AML-193 (cell line): ENCODE measurements at places on chromosomes 2 and 18.
A peak's percentile ranks its signal among the peaks of the same experiment; 100 is the strongest.

DNA sequence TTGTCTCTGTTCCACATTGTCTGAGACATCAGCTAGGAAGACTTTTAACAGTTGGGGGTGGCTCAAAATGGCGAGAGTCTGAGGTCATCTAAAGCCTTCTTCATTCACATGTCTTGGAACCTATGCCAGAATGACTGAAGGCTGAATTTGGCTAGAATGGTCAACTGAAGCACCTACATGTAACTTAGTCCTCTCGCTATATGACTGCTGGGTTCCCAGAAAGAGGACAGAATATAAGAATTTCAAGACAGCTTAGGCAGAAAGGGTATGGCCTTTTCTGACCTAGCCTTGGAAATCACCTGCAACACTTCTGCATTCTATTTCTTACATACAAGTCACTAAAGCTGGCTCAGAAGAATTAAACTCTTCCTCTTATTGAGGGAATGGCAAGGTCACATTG, 75.6 kb upstream of the OTX1 start:
- DNase-seq = no peak

GRCh38 chr18:11851806-11852337, 659 bp downstream of the CHMP1B start:
- peak; percentile 19 for DNase-seq

DNA sequence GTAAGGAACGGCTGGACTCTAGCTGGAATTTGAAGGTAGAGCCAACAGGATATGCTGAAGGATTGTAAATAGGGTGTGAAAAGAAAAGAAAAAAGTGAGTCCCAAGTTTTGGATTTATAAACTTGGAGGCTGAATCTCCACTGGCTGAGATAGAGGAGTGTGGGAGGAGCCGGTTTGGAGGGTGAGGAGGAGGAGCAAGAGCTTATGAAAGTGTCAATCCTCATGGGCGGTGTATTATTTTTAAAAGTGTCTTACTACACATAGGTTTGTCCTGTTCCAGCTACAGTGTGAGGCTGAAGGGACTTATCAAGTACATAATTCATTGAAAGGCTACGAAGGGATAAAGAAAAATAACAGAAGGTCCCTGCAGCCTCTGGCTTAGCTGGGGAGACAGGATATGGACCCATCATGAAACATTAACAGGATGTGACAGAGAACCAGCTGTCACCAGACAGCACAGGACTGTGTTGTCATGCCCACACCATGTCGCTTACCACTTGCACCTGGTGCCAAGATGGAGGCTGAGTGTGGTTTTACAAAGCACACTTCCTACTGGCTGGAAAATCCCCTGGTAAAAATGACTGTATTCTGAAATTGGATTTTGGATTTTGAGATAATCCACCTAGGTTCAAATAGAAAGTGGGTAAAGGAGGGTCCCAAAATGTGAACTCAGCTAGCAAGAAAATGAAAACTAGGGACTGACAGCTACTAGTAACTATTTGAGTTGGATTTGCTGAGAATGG, 2.5 kb upstream of the MREG start:
- no peak for DNase-seq

DNA sequence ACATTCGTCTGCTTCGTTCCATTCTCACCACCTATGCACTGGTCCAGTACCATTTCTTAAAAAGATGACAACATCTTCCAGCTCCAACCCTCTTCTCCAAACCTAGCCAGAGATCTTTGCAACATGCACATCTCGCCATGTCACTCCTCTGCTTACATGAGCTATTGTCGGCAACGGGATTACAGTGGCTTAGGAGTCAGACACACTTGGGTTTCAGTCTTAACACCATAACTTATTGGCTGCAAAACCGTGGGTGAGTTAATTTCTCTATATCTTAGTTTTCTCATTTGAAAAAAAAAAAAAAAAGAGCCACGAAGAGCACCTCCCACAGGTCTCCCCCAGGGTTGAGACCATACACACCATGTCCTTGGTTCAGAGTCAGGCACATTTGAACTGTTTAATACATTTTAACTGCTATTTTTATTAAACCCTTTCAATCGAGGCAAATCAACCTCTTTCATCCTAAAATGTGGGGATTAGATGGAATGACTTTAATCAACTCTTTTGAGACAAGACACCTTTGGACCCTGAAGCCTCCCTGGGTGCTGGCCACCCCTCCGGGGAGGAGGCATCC, 889 bp downstream of the ANKRD29 start:
- no peak for DNase-seq

GRCh38 chr2:180938451-180938850, 42.0 kb upstream of the UBE2E3 start:
- DNase-seq = no peak

DNA sequence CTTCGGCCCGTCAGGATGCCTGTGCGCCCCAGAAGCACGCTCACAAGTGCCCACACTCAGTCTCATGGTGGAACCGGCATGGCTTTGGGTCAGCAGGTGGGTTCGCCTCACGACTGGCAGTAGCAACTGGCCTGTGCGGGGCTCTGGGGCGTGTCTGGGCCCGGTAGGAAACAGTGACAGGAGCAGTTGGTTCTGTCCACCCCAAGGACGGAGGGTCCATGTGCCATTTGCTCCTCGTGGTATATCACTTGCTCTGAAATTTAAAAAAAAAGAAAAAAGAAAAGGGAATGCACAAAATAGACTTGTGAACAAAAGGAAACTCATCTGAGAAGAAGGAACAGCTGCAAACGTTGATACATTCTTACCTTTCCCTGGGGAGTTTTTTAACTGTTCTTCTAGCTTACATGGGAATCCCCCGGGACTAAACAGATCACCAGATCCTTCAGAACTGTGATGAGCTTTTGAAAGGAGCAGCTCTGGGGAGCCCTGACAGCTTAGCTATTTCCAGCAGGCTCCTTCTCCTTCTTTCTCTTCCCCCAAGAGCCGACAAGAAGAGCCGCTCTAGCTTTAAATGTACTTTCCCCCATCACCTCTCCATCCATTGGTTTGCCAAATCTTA, 42.8 kb downstream of the TRAPPC12 start:
- DNase-seq = no peak

DNA sequence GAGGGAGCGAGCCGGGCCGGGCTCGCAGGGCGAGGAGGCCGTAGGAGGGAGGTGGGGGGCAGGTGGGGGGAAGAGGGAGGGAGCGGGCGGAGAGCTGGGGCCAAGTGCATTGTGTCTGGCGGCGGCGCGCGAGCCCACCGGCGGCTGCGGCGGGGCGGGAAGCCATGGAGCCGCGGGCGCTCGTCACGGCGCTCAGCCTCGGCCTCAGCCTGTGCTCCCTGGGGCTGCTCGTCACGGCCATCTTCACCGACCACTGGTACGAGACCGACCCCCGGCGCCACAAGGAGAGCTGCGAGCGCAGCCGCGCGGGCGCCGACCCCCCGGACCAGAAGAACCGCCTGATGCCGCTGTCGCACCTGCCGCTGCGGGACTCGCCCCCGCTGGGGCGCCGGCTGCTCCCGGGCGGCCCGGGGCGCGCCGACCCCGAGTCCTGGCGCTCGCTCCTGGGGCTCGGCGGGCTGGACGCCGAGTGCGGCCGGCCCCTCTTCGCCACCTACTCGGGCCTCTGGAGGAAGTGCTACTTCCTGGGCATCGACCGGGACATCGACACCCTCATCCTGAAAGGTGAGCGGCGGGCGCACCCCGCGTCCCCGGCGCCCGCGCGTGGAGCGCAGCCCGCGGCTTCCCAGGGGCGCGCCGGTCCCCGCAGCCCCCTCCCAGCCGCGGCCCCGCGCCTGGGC, at the start of gene TMEM178A:
TSS of gene TMEM178A (plus strand) at position 107 of the 680 bp plus-strand sequence. CDS start at position 165, 58 bp downstream.
- DNase-seq = no peak

DNA sequence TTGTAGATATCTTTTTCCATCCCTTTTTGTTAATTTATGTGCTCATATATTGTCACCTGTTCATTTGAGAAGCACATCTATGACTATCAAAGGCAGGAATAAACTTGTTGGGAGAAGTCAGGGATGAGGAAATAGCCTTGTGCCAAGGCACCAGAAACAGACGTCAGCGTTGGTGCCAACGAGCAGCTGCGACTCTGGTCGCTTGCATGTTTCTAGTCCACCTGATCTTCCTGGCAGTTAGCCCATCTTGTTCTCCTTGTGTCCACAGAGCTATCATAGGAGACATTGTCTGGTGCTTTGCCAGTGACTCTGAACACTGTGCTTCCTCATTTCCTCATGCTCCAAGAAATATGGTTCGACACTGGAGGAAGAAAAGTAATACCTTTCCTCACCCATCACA, 374.4 kb downstream of the PTPRM start:
- no peak for DNase-seq

DNA sequence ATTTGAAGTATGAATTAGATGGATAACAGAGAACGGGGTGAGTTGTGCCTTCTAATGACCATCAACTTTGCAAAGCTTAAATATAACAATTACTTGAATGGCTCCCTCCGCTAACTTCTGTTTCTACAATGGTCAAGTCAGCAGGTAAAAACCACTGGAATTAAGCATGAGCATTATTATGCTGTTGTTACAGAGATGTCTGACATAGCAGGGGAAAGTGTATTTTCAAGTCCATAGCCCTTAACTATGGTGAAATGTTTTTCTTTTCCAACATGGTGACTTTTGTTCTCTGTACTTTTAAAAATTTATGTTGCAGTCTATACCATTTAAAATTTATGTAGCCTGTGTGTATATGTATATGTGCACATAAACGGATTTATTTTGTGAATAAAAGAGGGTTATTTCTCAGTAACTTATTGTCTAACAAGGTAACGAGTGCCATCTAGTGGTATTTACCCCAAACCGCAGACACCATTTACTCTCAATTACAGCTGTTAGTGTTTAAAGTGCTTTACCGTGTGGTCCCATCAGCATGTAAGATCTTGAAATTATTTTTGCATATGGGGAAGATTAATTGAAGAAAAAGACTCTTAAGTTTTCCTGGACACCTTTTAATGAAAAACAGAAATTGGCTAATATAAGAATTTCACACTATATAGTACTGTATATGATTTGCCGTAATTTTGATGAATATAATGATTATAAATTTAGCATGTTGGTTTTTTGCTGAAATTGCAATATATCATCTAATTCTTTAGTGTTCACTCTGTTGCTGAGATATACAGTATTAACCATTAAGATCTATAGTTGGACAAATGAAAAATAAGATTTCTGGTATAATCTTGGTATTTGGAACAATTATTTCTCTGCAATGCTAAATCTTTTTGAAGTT, 78.2 kb downstream of the UBE2E3 start:
- peak; percentile 47 for DNase-seq

GRCh38 chr2:234989183-234989701, 37.4 kb downstream of the SH3BP4 start:
- no peak for DNase-seq

DNA sequence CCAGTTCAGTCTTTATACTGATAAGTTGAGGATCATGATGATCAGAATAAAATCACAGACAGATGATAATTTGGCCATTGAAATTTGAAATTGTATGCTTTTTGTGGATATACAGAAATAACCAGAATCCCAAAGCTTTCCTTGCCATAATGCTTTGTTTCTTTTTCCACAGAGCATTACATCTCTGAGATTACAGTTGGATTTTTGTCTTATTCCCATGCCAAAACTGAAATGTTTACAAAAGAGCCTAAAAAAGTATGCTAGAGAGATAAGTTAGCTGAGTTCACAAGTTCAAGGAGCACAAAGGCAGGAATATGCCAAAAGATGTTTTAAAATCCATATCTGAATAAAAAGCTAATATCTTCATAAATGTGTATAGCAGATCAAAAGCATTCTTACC, 321.3 kb downstream of the PID1 start:
- DNase-seq = no peak

DNA sequence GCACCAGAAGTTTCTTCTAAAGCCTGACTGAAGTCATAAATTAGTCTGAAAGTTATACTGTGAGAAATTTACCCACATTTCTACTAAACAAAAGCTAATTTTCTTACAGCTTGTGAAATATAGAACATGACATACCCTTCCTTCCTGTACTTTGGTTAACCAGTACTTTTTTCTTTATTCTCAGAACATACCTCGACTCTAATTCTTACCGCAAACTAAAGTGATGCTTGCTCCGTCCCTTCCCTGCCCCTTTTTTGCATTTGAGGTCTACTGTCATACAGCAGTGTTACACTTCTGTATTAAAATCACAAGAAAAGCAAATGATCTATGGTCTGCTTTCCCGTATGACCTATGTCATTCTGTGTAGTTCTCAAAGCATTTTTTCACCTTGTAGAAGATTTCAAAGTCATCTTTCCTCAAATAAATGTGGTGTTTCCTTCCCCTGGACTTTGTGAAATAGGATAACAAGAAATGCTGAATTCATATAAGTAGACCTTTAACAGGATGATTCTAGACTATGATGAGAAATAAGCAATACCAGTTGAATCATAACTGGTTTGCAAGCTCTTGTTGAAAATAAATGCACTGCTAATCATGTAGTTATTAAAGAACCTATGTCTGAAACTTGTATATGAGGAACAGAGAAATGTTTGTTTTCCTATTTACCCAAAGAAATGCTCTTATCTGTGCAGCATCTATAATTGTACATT, 30.4 kb downstream of the CYTIP start:
- DNase-seq = no peak

- DNase-seq = peak; percentile 67
Measured at GRCh38 chr18:46601141-46601805, 55.7 kb downstream of the LOXHD1 start.

GRCh38 chr2:214836568-214836967, 27.1 kb upstream of the BARD1 start:
- no peak for DNase-seq

GRCh38 chr18:59455728-59456276, 96.7 kb upstream of the LMAN1 start:
- DNase-seq = no peak

DNA sequence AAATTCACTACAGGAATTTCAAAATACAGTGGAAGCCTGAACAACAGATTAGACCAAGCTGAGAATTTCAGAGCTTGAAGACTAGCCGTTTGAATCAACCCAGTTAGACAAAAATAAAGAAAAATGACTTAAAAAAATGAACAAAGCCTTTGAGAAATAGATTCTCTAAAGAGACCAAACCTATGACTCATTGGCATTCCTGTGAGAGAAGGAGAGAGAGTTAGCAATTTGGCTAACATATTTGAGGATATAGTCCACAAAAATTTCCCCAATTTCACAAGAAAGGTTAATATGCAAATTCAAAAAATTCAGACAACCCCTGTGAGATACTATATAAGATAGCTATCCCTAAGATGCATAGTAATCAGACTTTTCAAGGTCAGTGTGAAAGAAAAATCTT, 78.0 kb downstream of the MYO3B start:
- no peak for DNase-seq

DNA sequence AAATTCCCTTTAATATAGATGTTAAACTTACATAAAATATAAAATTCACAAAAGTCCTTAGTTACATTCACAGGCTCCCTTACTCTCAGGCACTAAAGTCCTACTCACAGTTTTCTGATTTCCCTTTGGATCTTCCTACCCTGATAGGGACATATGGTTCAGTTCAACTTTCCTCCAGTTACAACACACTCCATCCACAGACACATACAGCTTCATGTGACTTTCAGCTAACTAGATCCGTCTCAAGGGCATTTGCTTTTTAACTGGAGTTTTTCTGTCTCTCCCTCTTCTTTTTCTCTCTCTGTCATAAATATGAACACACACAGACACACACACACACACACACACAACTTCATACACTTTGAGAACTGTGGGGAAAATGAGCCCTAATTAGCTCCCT, 419.2 kb downstream of the LRP1B start:
- DNase-seq = no peak

GRCh38 chr2:237558961-237559641, 7.3 kb upstream of the PRLH start:
- no peak for DNase-seq
